Stimulated activated CD8-positive, alpha-beta memory T cell treated with anti-CD3 and anti-CD28 coated beads, Interleukin-4, amount 100 ng/mL, for 1 hour (primary cell): ENCODE measurements at places on chromosomes 5 and 9.

GRCh38 chr5:32087086-32088082 lies 86.7 kb downstream of the GOLPH3 start:
- DNase-seq = no peak

GRCh38 chr5:80860924-80861613 lies 99.1 kb upstream of the RASGRF2 start:
- DNase-seq = no peak

DNA sequence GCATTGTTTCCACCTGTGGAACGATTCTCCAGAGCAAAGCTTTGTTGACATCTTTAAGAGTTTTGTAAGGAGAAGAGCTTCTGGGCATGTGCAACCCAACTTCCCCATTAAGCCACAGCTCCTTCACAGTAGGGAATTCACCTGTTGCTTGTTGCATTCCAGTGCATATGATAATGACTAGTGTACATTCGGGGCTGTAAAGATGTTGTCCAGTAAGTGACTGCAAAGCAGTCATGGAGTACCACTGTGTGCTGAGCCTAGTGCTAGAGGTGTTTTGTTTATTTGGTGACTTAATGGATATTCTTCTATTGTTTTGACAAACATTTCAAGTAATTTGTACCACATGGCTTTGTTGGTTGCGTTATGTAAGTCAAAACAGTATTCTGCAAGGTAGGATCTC lies 12.8 kb downstream of the UGCG start:
- no peak for DNase-seq

GRCh38 chr9:82565188-82565969 lies 497.6 kb downstream of the RASEF start:
- no peak for DNase-seq

- no peak for DNase-seq
Measured at GRCh38 chr5:169767938-169768337, 130.9 kb downstream of the DOCK2 start.
